ENCODE measurements at places on chromosomes 13 and 19. TPM values are rescaled to one million over a fixed set of nuclear protein-coding genes. Genes with fewer than 3 reads are reported as not detected.

GSX1 gene
- polyA plus RNA-seq = not detected

ZNF681 gene
- 8.1 TPM for polyA plus RNA-seq

ZNF223 gene
- 13.1 TPM for polyA plus RNA-seq

ATXN8OS gene
- 0.29 TPM for polyA plus RNA-seq

B3GNT8 gene
- polyA plus RNA-seq = 5.7 TPM

CYP4F22 gene
- not detected for polyA plus RNA-seq

ZNF850 gene
- polyA plus RNA-seq = 3.1 TPM

MYADM gene
- polyA plus RNA-seq = 232 TPM

NLRP4 gene
- not detected for polyA plus RNA-seq

CCDC9 gene
- polyA plus RNA-seq = 21.9 TPM

MARCHF2 gene
- polyA plus RNA-seq = 15.6 TPM

KLF5 gene
- polyA plus RNA-seq = 57.7 TPM

FFAR3 gene
- 0.71 TPM for polyA plus RNA-seq

RFPL4A gene
- polyA plus RNA-seq = not detected

ATP8B3 gene
- 2.0 TPM for polyA plus RNA-seq

SLITRK6 gene
- polyA plus RNA-seq = 10.8 TPM

PLK5 gene
- polyA plus RNA-seq = 0.11 TPM

RABAC1 gene
- 87.5 TPM for polyA plus RNA-seq

FUT3 gene
- 0.55 TPM for polyA plus RNA-seq

GFY gene
- not detected for polyA plus RNA-seq

ACP5 gene
- 8.8 TPM for polyA plus RNA-seq

IPO5 gene
- polyA plus RNA-seq = 166 TPM

ZNF66 gene
- polyA plus RNA-seq = 6.9 TPM

OR7A5 gene
- polyA plus RNA-seq = not detected

ZNF549 gene
- polyA plus RNA-seq = 12.8 TPM

LHB gene
- 0.47 TPM for polyA plus RNA-seq

CEACAM7 gene
- polyA plus RNA-seq = not detected

SPART gene
- polyA plus RNA-seq = 85.8 TPM

IL17D gene
- polyA plus RNA-seq = 9.9 TPM

FLT3LG gene
- polyA plus RNA-seq = 3.4 TPM

GRK1 gene
- polyA plus RNA-seq = 0.26 TPM

DIRAS1 gene
- 3.6 TPM for polyA plus RNA-seq

DHPS gene
- 77.8 TPM for polyA plus RNA-seq

VAV1 gene
- polyA plus RNA-seq = 1.1 TPM

PCID2 gene
- polyA plus RNA-seq = 67.5 TPM

ZNF345 gene
- polyA plus RNA-seq = 15.8 TPM

Measured in left renal pelvis (tissue), 4 donors.